ENCODE measurements at places on chromosomes 7 and 10.

DNA sequence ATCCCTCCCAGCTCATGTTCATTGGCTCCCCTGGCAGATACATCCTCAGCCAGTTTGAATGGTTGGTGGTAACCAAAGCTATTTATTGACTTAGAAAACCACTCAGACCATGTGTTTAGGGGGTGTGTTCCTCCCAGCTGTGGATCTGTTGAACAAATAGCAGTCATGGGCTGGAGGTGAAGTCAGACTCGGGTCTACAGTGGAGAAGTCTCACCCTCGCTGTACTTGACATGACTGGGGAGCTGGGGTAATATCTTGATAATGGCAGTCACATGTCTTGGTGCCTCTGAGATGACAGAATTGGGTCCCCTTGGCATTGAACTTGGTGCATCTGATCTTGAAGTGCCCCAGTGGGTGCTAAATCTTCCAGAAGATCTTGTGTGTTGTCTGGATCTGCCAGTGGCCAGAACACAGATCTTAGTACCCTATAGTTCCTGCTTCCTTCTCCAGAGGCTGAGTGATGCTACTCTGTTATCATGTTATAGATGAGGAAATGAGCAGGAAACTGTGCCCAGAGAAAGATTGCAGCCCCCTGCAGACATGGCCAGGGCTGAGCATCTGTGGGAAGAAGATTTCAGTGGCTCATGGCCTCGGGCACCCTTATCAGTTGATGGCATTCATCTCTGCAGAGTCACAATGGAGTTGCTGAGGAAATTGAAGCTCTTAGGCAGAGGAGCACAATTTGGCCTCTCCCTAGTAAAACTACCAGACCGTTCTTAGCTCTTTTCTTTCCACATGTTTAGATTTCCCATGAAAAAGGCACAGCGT is 50.4 kb downstream of the ADRA2A start:
- DNase-seq: no peak

DNA sequence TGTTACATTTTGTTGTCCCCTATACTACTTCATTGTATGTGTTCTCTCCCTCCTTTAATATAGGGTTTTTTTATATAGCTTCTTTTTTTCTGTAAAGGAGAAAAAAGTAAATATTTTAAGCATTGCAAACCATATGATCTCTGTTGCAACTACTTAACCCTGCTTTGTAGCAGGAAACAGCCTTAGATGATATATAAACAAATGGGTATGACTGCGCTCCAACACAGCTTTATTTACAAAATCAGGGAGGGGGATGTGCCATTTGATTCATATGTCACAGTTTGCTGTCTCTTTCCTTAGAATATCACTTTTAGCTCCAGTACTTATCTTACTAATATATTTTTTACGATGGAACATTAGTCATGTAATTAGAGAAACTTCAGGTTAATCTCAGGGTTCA is 155.2 kb upstream of the GNAI1 start:
- DNase-seq: no peak

DNA sequence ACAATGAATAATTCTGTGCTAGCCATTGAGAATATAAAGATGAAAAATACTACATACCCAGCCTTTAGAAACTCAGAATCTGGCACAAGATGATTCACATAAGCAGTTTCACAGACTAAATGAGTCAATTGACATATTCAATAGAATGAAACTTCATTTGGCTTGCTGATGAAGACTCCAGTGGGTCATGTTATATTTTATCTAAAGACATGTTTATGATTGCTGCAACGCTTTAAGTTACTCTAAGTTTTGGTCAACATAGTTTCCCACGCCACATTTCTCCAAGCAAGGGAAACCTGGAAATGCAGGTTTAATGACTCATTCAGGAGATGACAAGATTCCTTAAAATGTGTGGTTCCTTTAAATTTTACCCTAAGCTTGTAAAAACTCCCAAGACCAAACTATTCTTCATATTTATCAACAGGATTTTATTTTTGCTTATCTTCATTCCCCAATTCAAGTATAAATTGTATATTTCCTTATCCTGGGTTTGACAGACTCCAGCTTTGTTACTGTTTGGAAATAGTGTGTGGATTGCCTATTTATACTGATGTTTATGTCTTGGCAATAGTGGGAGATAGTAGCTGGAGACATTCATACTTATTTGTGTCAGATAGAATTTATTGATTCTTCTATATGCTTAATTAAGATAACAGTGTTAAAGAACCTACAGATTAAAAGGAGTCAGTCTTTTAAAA is 6.6 kb downstream of the SEMA3A start:
- no peak for DNase-seq

GRCh38 chr10:31804352-31804810 is 124.2 kb downstream of the ARHGAP12 start:
- DNase-seq: no peak

DNA sequence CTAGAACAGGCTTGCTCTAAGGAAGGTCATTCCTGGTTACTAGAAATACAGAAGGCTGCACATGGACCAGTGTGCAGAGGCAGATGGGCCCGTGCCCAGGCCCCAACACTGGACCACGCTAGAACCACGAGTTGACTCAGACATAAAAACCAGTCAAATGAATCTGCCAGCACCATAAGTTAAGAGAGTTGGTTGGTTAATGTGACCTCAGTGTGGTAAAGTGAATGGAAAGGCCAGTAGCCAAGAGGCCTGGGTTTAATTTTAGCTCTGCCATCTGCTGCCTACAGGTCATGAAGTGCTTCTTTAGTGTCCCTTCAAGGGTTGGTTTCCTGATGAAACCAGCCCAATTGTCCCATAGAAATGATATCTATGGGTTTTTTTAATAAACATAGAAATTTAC is 329.6 kb upstream of the NRP1 start:
- DNase-seq: no peak

DNA sequence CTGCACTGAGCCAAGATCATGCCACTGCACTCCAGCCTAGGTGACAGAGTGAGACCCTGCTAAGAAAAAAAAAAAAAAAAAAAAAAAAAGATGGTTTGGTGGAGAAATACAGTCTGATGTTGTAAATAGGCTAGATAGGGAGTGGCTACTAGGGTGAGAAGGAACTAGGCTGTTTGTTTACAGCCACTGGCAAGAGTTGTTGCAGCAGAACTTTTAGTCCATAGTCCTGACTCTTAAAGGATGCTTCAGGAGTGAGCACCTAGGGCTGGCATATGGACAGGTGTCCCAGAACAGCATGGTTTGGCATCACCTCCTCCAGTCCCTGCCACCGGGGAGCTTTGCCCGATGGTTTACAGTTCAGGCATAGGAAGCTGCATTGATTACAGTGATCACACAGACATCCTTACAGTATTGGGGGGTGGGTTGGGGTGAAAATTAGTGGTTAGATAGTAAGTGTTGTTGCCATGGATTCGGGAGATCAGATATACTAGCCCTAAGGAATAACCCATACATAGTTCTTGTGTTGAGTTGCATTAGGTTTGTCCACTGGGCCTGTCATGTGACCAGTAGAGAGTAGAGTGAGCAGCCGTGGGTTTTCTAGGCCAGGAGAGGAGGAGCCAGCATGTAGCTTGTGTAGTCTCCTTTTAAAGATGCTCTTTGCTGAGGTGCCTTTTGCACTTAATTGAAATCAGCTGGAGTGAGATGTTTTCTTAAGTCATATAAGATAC is 35.9 kb downstream of the ZRANB1 start:
- no peak for DNase-seq

DNA sequence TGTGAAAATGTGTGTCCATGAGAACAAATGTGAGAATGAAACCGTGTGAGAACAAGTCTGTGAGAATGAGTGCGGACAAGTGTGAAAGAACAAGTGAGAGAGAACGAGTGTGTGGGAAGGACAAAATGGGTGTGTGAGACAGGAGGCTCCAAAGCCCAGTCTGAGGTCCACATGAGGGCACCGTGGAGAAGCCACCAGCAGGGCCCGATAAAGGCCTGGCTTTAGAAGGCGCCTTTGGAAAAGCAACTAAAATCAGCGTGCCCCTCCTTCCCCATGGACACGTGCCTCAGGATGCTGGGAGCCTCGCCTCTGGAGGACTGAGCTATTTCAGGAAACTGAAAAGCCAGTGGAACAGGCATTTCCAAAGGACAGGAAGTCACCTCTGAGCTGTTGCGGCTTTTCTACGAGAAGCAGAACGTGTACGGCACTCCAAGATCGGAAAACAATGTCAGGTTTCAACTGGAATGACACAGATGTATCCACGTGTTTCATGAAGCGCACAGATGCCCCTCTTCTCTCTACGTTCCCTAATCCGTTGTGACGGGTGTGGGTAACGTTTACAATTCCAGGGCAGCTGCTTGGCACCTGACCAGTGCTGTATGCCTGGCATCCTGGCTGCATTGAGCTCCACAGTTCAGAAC is 46.4 kb downstream of the ESYT2 start:
- DNase-seq: no peak

DNA sequence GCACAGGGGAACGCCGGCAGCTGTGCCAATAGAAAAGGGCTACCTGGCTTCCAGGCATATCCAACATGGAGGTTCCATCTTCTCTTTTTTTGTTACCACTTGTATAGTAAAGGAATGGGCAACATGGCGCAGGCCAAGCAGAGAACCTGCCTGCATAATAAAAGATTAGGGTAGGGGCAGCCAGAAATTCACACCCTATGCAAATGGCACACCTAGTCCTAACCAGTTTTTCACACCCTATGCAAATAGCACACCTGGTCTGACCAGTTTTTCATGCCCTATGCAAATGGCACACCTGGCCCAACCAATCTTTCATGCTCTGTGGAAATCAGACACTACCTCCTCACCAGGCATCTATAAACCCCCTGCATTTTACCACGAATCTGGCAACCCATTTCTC is 369.5 kb downstream of the IPMK start:
- no peak for DNase-seq

DNA sequence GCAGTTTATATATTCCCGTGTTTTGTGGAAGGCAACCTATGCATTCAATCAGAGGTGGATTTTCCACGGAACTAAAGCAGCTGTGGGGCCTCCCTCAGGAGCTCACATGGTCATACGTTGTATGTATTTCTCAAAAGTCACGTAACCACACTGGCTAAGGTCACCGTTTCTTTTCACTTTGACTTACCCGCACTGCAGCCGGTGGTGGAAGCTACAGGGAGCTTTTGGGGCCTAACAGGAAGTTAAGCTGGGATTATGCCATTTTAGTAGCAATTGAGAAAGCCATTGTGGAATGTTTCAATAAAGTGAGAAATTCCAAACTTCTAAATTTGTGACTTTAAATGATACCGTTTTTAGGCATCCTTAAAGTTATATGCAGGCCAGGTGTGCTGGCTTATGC is 111.2 kb upstream of the KLF6 start:
- no peak for DNase-seq

GRCh38 chr7:77940647-77941046 is 142.1 kb downstream of the PHTF2 start:
- DNase-seq: no peak

- no peak for DNase-seq
Measured at GRCh38 chr7:5429253-5429856, 5.7 kb upstream of the TNRC18 start.

DNA sequence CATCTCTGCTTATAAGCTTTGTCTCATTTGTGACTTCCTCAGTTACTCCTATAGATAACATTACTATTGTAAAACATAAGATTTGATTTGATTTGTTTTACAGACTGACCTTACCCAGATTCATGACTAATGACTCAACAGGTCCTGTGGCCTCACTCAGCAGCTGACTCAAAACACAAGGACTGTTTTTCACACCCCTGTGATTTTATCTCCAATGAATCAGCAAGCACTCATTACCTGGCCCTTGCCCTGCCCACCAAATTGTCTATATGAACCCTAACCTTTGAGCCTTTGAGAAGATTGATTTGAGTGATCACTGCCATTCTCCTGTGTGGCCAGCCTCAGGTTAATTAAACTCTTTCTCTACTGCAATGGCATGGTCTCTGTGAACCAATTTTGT is 1064.6 kb upstream of the LRRTM3 start:
- DNase-seq: no peak

GRCh38 chr7:69736126-69736810 is 138.0 kb downstream of the AUTS2 start:
- DNase-seq: no peak

DNA sequence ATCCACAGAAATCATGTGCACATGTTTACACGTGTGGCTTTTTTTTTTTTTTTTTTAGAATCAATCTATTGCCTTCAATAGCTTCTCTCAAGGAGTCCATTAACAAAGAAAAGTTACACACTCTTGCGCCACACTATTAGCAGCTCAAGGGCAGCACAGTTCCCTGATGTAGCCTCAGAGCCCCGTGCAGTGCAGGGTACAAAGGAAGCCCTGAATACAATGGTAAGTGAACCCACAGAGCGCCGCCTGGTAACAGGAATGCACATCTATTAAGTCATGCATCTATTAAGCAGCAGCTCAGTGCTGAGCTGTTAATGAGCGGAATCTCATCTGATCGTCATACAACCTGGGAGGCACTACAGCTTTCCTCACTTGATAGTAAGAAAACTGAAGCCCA is 113.7 kb upstream of the PDLIM1 start:
- DNase-seq: no peak

DNA sequence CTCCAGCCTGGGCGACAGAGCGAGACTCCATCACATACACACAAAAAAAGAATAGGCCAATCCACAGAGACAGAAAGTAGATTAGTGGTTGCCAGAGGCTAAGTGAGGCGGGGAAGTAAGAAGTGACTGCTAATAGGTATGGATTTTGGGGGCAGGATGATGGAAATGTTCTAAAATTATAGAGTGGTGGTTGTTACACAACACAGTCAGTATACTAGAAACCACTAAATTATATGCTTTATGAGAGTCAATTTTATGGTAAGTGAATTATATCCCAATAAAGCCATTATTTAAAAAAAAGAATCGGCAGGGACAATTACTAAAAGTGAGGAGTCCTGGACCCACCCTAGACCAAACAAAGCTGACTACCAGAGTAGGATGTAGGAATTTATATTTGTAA is 24.3 kb downstream of the DENND2A start:
- DNase-seq: no peak

DNA sequence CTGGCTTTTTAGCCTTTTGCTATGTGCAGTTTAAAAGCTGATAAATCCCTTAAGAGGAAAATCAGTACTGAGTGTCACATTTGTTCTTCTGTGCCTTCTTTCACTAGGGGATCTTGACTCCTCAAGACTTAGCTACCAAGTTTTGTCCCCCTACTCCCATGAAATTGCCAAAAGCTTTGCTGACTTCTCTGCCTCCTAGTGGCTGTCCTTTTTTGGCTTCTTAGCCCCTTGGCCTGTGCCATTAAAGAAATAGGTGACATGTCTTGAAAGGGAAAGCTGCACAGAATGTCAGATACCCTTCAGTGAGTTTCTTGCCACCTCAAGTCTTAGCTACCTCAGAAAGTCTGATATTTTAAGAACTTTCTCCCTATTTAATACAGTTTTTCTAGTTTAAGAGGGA is 10.5 kb downstream of the MKLN1 start:
- DNase-seq: no peak

GRCh38 chr7:94890216-94890615 is 17.2 kb upstream of the PPP1R9A start:
- DNase-seq: no peak

- no peak for DNase-seq
Measured at GRCh38 chr10:91043173-91043910, 122.5 kb upstream of the ANKRD1 start.

- DNase-seq: no peak
Measured at GRCh38 chr7:16098585-16099179, 322.7 kb downstream of the CRPPA start.

Data from stimulated activated CD8-positive, alpha-beta memory T cell treated with anti-CD3 and anti-CD28 coated beads, Interleukin-7, amount 100 ng/mL, for 48 hours (primary cell).